ENCODE measurements at places on chromosomes 11 and 22.

DNA sequence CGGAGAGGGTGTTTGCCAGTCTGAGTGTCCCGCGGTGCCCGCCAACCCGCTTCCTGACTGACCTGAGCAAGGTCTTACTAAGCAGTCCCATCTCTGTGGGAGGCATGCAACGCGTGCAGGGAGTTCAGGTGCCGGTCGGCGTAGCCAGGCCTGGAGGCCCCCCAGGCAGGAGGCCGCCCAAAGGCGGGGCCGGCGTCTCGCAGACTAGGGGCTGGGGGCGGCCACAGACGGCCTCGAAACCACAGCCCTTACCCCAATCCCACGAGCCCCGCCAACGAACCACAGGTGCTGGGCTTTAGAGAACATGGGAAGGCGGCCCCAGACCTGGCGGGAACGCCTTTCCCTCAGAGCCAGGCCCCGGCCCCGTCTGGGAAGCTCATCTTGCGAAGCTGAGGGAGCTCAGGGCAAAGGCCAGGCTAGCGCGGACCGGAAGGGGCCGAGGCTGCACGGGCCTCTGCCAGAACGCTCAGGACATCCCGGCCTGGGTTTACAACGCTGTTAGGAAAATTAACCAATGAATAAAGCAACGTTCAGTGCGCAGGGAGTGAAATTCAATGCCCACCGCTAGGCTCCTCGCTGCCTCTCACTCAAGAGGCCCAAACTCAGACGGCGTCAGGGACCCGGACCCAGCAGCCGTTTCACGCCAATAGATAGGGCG is 2.1 kb upstream of the MTFP1 start:
- peak; percentile 54 for DNase-seq

DNA sequence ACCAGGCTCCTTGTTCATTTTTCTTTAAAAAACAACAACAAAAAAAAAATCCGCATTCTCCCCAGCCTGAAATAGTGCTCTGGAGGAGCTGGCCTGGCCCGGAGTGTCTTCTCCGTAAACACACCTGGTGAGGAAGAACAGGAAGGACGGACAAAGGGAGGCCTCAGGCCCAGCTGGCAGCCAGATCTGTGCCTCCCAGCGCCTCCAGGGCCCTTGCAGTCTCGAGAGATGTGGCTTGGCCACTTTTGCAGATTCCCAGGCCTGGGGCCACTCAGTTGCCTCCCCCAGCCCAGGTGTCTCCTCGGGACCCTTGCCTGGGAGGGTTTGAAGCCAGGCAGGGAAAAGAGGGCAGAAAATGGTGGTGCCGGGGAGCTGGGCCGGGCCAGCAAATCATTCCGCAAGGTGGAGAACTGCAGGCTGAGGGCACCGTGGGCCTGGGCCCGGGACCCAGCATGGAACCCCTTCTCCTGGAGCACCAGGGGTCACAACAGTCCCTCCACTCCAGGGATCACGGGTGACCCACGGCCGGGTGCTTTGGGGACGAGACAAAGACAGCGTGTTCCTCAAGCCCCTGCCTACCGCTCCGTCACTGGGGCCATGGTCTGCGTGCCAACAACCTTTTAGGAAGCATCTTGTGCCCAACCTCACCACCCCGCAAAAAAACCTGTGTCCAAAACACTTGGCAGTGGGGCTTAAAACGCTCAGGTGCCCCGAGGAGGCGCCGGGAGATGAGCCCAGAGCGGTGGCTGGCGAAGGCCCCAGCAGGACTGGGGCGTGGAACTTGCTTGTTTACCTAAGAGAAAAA is 67.1 kb upstream of the WNT7B start:
- DNase-seq = no peak

GRCh38 chr11:123594188-123594901 is 60.1 kb downstream of the SCN3B start:
- DNase-seq = no peak

DNA sequence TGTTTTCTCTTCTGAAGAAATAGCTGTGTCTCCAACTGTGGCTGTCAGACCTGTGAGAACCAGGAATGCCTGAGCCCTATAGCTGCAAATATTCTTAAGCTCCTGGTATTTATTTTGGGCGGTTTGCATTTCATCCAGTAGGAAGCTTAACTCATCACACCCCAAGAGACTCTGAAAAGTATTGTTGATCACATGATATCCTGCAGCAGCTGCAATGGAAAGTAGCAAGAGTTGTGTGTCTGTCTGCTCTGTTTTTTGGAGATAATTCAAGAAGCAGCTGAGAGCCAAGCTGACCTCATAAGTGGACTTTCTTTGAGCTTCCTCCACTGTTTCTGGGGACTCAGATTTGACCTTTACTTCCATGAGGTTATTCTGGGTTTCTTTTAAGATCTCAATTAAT is 36.4 kb upstream of the MRPL17 start:
- DNase-seq = no peak

GRCh38 chr11:5923427-5923776 is 18.6 kb upstream of the OR56A3 start:
- DNase-seq = no peak

GRCh38 chr22:24594569-24595120 is 1.8 kb upstream of the LRRC75B start:
- no peak for DNase-seq

DNA sequence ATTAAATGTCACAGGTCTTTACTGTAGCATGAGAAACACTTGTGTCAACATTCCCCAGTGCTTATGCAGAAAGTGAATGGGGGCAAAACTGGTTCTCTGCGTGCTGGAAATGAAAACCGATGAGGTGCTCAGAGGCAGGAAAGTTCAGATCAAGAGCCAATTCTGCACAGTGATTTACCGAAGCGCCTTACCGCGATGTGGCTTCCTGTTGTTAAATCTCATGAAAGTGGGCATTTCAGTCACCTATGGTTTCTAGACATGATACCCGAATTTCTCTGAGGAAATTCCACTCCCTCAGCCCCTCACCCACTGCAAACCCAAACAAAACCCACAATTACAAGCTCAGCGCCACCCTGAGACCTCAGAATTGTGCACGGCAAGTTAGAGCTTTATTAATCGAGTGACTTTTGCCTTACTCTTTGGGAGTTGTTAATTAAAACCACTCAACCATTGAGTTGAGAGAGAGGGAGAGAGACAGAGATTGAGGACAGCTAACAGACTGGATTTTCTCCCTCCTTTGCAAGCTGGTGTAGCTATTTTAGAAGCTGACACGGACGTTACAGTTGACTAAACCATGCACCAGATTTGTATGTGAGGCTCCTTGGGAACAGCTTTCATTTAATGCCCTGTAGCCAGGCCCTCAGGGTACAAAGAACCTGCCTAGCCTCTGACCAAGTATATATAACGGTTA is 196.4 kb downstream of the DBX1 start:
- no peak for DNase-seq

GRCh38 chr11:131488238-131488637 is 117.8 kb downstream of the NTM start:
- peak; percentile 76 for DNase-seq

DNA sequence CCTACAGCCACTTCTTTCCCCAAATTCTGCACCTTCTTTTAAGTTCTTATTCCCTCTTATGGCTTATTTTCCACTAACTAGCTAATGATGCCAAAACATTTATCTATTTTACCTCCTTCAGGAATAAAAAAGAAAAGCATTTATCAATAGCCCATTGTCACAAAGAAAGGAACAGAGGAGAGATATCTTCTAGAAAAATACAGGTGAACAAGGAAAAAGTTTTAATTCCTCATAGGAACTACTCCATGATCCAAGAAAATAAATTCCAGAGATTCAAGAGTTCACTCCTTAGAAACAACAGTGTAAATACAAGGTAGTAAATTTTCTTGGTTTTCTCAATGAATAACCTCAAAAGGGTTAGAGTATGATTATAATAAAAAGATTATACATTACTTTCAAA is 52.6 kb upstream of the TOP3B start:
- DNase-seq = no peak

DNA sequence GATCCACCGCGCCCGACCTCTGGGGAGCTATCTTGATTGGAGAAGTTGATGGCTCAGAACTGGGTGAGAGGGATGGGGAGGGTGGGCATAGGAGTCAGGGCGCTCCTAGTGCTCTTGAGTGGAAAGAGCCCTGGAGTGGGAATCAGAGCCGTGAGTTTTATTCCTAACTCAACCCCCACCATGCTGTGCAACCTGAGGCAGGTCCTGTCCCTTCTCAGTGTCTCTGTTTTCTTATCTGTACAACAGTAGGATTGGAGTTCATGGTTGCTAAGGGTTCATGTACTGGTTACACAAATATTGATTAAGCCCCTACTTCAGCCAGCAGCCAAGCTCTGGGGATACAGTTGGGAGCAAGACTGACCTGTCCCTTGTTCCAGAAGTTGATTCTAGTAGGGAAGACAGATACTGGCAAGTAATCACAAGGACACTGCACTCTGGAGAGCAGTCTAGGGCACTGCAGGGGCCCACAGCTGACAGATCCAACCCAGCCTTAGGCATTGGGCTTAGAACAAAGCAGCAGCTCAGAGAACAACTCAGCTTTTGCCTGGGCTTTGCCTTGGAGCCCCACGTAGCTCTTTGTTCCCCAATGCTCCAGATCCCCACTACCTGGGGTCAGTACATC is 12.4 kb upstream of the DAGLA start:
- no peak for DNase-seq

DNA sequence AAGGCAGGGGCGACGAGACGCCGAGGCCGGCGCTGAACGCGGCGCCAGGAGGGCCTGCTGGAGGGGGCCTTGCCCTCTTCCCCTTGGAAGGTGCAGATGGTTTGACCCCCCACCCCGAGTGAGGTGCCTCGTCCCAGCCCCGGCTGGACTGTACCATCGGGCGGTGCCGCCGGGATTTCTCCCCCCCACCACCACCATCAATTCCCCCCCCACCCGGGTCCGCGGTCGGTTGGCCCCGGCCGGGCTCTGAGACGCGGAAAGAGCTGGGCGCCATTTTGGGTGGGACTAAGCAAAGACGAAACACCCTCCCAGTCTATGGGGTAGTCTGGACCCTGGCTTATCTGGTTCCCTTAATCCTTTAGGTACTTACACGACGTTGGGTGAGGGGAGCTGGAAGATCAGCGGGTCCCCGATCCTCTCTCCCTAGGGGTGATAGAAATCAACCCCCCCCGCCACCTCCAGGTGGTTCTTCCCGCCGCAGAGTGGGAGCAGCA is at the start of gene PRDM10:
PRDM10 (minus strand) TSS at position 484 of the 494 bp plus-strand sequence. CDS start 41,871 bp downstream, outside the sequence.
- peak; percentile 92 for DNase-seq

DNA sequence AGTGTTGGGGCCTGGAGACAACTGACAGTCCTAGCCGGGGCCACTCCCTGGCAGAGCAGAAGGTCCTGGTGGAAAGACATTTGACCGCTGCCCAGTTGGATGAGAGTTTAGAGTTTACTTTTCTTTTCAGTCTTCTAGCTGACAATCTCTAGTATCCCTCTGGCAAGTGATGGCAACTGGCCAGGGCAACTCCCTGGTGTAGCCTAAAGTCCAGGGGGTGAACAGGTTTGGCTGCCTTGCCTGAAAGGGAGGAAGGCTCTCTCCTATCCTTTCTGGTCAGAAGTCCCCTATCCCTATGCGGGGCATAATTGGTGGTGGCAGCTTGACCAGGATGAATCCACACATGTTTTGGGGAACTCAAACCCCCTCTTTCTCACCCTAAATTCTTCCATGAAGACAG is 16.8 kb upstream of the MSANTD2 start:
- no peak for DNase-seq

GRCh38 chr11:9748361-9748970 is 84.6 kb downstream of the SWAP70 start:
- DNase-seq = peak; percentile 89

- no peak for DNase-seq
These were observed 498.5 kb downstream of the INSC start for GRCh38 chr11:15613251-15613650.

Data from Ammon's horn (tissue), 1 donor.